Fibroblast of skin of scalp (primary cell): ENCODE measurements at places on chromosomes 16 and 17.

GRCh38 chr16:12796498-12796897 is 7.2 kb downstream of the CPPED1 start:
- DNase-seq = peak; percentile 62

- DNase-seq = no peak
Measured at GRCh38 chr16:29993903-29994599, 1.4 kb downstream of the HIRIP3 start.

DNA sequence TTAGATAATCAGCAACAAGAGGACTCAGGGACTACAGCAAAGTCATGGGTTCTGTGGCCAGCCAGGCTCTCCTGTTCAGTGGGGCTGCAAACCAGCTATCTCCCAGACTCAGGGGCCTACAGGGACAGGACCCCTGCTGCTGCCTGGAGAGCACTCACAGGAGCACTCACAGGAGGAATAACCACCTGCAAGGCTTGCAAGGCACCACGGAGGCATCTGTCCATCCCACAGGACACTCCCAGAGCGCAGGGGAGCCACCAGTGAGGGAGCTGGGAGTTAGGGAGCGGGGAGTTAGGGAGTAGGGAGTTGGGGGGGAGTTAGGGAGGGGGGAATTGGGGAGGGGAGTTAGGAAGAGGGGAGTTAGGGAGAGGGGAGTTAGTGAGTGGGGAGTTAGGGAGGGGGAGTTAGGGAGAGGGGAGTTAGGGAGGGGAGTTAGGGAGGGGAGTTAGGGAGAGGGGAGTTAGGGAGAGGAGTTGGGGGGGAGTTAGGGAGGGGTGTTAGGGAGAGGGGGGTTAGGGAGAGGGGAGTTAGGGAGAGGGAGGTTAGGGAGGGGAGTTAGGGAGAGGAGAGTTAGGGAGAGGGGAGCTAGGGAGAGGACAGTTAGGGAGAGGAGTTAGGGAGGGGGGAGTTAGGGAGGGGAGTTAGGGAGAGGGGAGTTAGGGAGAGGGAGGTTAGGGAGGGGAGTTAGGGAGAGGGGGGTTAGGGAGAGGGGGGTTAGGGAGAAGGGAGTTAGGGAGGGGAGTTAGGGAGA is 5.7 kb downstream of the CANT1 start:
- no peak for DNase-seq

DNA sequence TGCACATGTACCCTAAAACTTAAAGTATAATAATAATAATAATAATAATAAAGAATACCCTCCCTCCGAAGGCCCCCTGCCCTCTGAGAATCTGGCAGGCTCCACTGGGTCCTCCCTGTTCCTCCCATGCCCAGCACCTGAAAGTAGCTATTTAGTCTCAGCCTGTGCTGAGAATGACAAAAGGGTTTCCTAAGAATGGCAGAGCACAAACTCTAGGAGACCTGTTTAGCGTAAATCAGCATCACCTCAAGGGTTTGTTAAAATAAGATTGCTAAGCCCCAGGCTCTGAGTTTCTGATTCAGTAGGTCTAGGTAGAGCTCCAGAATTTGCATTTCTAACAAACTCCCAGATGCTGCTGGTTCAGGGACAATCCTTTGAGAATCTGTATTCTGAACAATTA is 606.8 kb upstream of the CDH11 start:
- DNase-seq = no peak

DNA sequence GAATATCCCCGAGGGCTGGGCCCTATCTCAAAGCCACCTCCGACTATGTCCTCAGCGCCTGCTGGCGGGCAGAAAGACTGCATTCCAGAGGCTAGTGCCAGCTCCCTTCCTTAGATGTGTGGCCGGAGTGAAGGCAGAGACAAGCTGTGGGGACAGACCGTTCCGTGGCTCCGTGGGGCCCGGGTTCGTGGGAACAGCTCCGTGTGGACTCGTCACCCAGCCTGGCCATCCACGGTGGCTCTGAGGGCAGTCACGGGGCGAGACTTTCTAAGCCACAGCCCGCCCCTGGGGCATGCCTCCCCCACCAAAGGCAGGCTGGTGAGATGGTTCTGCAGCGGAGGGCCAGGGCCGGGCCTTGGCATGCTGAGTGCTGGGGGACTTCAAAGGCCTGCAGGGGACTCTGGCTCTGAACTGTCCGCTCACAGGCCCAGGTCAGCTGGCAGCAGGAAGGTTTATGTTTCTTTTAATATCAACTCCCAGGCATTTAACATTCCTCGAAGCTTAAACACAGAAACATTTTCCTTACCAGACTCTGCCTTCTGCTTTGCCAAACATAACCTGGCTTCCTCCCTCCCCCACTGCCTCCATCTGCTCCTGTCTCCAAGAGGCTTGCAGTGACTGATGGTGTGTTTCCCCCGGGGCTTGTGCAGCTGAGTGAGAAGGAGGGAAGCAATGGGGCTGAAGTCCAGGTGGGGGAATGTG is 50.4 kb downstream of the TIMM22 start:
- peak; percentile 26 for DNase-seq

DNA sequence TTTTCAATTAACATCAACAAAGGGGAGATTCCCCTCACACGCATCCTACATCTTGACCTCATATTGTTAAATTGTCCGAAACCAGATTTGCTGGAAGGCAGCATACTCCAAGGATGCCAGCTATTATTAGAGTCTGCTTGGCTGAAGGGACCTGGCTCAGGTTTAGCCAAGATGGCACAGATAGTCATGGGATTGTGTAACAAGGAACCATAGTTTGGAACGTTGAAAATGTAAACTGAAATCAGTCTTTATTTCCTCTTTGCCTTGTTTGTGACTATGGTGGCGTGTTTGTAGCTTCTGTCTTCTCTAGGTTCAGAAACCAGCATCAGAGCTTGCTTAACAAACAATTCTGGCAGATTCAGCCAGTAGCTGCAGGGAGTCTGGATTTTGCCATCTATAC is 5.9 kb downstream of the ARSG start:
- DNase-seq = no peak

- no peak for DNase-seq
Measured at GRCh38 chr17:17570798-17571716, 20.5 kb downstream of the PEMT start.

DNA sequence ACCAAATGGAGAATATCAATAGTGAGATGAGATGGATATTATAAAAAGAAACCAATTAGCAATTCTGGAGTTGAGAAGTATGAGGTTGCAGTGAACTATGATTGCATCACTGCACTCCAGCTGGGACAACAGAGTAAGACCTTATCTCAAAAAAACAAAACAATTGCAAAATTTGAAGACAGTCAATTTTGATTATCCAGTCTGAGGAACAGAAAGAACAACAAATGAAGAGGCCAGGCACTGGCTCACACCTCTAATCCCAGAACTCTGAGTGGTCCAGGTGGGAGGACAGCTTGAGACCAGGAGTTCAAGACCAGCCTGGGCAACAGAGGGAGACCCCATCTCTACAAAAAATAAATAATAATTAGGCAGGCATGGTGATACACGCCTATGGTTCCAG is 35.0 kb downstream of the USP32 start:
- DNase-seq = peak; percentile 19

- no peak for DNase-seq
Measured at GRCh38 chr17:63701868-63702720, 2.2 kb upstream of the LIMD2 start.

DNA sequence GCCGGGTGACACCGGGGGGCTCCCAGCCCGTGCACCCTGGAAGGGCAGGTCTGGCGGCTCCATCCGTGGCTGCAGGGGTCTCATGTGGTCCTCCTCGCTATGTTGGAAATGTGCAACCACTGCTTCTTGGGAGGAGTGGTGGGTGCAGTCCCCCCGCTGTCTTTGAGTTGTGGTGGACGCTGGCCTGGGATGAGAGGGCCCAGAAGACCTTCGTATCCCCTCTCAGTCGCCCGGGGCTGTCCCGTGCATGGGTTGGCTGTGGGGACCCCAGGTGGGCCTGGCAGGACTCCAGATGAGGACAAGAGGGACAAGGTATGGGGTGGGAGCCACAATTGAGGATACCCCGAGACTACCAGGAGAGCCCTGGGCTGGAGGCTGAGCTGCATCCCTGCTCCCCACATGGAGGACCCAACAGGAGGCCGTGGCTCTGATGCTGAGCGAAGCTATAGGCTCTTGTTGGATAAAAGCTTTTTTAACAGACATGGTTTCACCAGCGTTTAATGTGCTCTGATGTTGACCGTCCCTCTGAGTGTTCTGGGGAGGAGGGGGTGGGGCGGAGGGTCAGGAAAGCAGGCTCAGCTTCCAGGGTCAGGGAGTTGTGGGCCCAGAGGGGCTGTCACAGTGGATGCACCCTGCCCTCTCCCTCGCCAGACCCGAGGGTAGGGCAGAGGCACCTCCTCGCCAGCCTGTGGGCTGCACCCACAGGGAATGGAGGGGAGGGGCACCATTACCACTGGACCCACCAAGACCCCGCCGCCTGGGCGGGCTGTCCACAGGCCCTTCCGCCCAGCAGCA is 5.4 kb downstream of the SPATA2L start:
- DNase-seq = no peak

GRCh38 chr17:81994593-81995462 is 17.4 kb downstream of the ASPSCR1 start:
- no peak for DNase-seq

GRCh38 chr16:10067406-10067805 is 114.8 kb downstream of the GRIN2A start:
- no peak for DNase-seq

GRCh38 chr17:47934856-47935255 is 6.5 kb upstream of the PNPO start:
- DNase-seq = peak; percentile 22
